Natural killer cell (primary cell): ENCODE measurements at places on chromosomes 3 and 15. TPM values are rescaled to one million over a fixed set of nuclear protein-coding genes. Genes with fewer than 3 reads are reported as not detected.

DNA sequence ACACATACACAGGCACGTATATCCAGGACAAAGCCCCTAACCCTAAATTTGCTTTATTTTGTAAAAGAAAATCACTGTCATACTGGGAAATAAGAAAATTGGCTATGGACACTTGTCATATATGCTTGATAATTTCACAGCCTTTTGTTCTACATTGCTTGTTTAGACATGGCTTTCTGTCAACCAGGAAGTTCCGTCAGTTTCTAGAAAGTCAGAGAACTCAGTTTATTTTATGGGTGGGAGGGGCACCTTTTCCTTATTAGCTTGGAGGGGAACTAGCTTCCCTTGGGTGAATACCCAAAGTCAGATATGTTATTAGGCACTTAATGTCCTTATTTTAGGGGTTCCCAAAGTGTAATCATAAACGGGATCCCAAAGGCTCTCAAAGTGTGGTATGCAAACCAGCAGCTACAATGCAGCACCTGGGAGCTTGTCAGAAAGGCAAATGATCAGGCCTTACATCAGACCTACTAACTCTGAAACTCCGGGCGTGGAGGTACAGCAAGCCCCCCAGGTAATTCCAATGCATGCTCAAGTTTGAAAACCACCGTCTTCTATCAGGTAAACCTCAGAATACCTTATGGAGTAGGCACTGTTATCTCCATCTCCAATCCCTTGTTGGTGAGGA is 50.1 kb downstream of the CADPS start:
- no peaks in the 10 kb centered on the region for H3K4me1 ChIP-seq
- no peak for DNase-seq
- no peak overlapping the region for H3K27ac ChIP-seq
- H3K4me3 ChIP-seq: no peak overlapping the region

- no peak for DNase-seq
- no peak overlapping the region for H3K4me3 ChIP-seq
- no peaks in the 10 kb centered on the region for H3K36me3 ChIP-seq
- H3K4me1 ChIP-seq: peaks cover 4% of the 10 kb centered on the region
- H3K27me3 ChIP-seq: no peaks in the 10 kb centered on the region
- peak overlapping the region; percentile 36 for H3K27ac ChIP-seq
Measured at GRCh38 chr3:115186351-115187148, 39.5 kb upstream of the ZBTB20 start.

DNA sequence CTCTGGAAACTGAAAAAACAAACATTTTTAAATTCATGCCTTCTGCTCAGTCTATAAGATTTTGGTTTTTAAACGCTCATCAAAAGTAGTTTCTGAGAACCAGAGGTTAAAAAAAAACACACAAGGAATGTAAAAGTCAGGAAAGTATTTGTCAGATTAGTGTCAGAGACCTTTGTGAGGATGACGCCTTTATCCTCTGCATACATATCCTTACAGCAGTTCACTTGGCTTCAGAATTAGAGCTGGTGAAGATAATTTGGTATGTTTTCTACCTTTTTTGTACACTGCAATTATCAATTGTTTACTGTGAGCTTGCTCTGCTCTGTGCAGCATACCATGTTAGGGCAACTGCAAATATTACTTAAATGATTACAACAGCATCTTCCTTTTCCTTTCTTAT is 8.3 kb downstream of the PRTG start:
- no peaks in the 10 kb centered on the region for H3K4me1 ChIP-seq
- no peaks in the 10 kb centered on the region for H3K36me3 ChIP-seq
- DNase-seq: no peak
- peaks cover 11% of the 10 kb centered on the region for H3K27me3 ChIP-seq

DNA sequence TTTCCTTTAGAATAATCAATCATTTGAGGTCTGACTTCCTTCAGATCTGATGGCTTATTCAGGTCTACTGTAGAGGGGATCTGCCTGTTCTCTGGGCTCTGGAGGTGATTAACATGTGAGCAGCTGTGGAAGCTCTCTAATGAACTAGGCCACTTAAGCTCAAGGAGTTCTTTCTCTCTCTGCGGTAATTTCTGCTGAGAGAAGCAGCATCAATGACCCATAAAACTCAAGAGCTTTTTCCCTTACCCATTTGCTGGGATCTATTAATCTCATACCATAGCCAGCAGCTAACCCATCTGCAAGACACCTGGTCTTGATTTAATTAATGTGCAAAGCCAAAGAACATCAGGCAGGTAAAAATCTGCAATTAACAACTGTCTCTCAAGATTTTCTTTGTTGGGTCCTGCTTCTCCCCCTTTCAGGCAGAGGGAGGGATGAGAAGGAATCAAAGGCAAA is 73.2 kb upstream of the DLG1 start:
- H3K27me3 ChIP-seq: no peaks in the 10 kb centered on the region
- H3K36me3 ChIP-seq: no peaks in the 10 kb centered on the region
- DNase-seq: no peak
- no peaks in the 10 kb centered on the region for H3K4me1 ChIP-seq

- no peaks in the 10 kb centered on the region for H3K4me1 ChIP-seq
- no peak for DNase-seq
- no peak overlapping the region for H3K4me3 ChIP-seq
- H3K27me3 ChIP-seq: no peaks in the 10 kb centered on the region
- no peaks in the 10 kb centered on the region for H3K36me3 ChIP-seq
- no peak overlapping the region for H3K27ac ChIP-seq
Measured at GRCh38 chr3:9216736-9217135, 32.7 kb downstream of the SRGAP3 start.

DNA sequence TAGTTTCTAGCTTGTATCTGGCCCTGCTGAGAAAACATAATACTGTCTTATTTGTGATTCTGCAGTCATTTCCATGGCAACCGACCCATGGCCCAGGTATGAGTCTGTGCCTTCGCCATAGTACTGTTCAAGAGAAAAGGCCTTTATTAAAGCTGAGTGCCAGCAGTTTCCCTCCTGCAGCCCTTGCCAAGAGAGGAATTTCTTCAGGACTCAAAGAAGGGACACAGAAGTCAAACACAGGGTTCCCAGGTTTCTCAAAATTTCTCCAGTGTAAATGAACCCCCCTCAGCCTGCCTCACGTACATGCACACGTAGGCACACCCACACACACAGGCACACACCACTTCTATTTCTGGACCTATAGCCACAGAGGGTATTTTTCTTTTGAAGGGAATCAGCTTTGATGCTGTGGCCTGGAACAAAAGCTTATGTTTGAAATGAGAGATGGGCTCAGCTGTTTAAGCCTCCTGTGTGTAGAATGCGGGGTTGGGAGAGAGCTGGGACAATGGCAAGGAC is 269.2 kb downstream of the PDCD6IP start:
- DNase-seq: no peak
- H3K4me3 ChIP-seq: no peak overlapping the region
- H3K27ac ChIP-seq: no peak overlapping the region
- H3K36me3 ChIP-seq: no peaks in the 10 kb centered on the region
- peaks cover 12% of the 10 kb centered on the region for H3K4me1 ChIP-seq

GRCh38 chr15:43998607-43999006 is 171.8 kb downstream of the WDR76 start:
- H3K4me3 ChIP-seq: no peak overlapping the region
- H3K27ac ChIP-seq: no peak overlapping the region
- DNase-seq: no peak
- H3K27me3 ChIP-seq: no peaks in the 10 kb centered on the region

DNA sequence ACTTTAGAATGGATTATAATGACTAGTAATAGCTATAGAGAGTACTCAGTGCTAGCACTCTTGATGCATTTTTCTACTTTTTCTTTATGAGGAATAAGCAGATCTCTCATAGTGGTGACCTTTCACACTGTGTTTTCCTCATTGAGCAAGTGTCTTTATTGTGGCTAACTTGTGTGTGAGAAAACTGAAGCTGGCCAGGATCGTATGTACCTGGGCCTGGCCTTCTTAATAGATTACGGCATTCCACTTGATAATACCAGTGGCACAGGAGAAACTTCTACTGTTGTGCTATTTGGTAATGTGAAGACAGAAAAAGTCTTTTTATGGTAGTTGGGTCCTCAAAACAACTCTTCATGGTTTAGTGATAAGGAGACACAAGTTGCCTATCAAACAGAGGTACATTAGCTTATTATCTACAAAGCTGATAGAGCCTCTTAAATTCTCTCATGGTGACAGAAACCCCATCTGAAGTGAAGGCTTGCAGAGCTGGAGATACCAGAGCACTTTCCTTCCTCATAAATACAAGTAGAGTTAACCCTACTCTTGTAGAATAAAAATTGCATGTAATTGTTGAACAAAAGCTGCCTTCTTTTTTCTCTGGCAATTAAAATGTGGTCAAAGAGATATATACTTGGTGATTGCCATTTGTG is 64.6 kb downstream of the LYSMD4 start:
- H3K4me3 ChIP-seq: no peak overlapping the region
- H3K27ac ChIP-seq: no peak overlapping the region
- H3K36me3 ChIP-seq: peaks cover 5% of the 10 kb centered on the region
- H3K27me3 ChIP-seq: no peaks in the 10 kb centered on the region

DNA sequence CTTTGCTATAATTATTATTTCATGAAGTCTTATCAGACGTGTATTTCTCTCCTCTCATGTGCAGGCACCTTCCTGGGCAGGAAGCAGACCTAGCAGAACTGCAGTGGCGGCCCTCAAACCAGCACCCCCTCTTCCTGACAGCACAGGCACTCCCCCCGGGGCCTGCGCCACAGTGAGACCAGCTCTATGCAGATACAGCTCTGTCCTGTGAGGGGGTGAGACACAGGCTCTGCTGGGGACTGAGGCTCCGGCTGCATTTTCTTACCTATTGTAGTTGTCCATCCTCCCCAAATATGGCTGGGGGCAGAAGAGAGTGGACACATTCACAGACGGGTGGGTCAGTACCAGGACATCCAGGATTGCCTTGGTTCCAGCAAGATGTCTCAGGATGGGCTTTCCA is 5.0 kb downstream of the CISH start:
- no peaks in the 10 kb centered on the region for H3K27me3 ChIP-seq
- peak overlapping the region; percentile 17 for H3K4me3 ChIP-seq
- H3K4me1 ChIP-seq: peaks cover 99% of the 10 kb centered on the region
- peak overlapping the region; percentile 19 for H3K27ac ChIP-seq
- peaks cover 53% of the 10 kb centered on the region for H3K36me3 ChIP-seq
- DNase-seq: peak; percentile 63

DNA sequence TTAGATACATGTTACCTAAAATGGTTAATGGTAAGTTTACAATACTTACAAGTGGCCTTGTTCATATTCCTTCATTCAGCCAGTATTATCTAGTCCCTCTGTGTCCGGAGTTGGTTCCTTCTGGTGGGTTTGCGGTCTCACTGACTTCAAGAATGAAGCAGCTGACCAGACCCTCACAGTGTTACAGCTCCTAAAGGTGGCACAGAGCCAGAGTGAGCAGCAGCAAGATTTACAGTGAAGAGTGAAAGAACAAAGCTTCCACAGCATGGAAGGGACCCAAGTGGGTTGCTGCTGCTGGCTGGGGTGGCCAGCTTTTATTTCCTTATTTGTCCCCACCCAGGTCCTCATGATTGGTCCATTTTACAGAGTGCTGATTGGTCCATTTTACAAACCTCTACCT is 916.8 kb downstream of the MCTP2 start:
- no peaks in the 10 kb centered on the region for H3K36me3 ChIP-seq
- DNase-seq: no peak
- H3K4me1 ChIP-seq: no peaks in the 10 kb centered on the region
- H3K4me3 ChIP-seq: no peak overlapping the region
- no peaks in the 10 kb centered on the region for H3K27me3 ChIP-seq

DNA sequence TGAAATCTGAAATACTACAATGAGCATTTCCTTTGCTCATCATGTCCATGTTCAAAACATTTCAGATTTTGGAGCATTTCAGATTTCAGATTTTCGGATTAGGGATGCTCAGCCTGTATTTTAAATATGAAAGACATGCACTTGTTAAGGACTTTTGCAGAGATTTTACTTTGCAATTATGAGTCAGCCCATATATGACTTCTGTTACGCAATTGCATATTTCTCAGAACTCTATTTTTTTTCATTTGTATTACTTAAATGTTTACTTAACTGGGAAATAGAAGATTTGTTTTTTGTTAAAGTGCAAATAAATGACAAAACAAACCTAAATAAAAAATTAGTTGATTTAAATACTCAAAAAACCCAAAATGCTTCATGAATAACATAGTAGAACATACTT is 376.2 kb downstream of the ZBTB20 start:
- H3K4me3 ChIP-seq: no peak overlapping the region
- H3K36me3 ChIP-seq: no peaks in the 10 kb centered on the region
- H3K4me1 ChIP-seq: no peaks in the 10 kb centered on the region
- H3K27me3 ChIP-seq: no peaks in the 10 kb centered on the region
- H3K27ac ChIP-seq: no peak overlapping the region
- DNase-seq: no peak

GRCh38 chr3:130516645-130517512 is at the start of gene COL6A6:
TSS of gene COL6A6 (plus strand) at chr3:130517177. CDS start at chr3:130560365, 43,188 bp downstream.
- peaks cover 17% of the 10 kb centered on the region for H3K27me3 ChIP-seq
- no peak within 1 kb of the TSS for H3K27ac ChIP-seq
- H3K4me3 ChIP-seq: no peak within 1 kb of the TSS
- no peaks in the 10 kb centered on the region for H3K4me1 ChIP-seq
- no peaks in the 10 kb centered on the region for H3K36me3 ChIP-seq
- DNase-seq: no peak

DNA sequence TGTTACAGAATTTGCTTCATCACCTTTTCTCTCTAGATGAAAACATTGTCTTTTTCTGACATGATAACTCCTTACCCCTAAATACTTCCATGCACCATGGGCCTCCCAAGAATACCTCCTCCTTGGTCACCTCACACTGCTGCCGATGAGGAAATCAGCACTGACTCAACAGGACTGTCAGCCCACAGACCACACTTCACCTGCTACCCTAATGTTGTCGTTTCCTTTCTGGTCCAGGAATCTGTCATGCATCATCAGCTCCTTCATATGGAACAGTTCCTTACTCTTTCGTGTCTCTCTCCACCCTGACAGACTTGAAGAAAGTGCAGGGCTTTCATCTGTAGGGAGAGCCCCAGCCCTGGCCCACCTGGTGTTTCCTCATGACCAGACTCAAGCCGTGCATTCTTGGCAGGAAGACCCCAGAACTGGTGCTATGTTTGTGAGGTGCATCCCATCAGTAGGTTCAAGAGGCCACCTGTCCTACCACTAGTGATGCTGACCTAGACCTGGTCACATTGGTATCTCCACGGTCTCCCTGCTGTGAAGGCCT is 41.1 kb upstream of the PLXNA1 start:
- DNase-seq: no peak
- no peak overlapping the region for H3K27ac ChIP-seq
- H3K27me3 ChIP-seq: no peaks in the 10 kb centered on the region
- H3K4me1 ChIP-seq: no peaks in the 10 kb centered on the region
- no peaks in the 10 kb centered on the region for H3K36me3 ChIP-seq

TP63 gene
- not detected for total RNA-seq

STRA6 gene
- total RNA-seq: not detected

CCR3 gene
- total RNA-seq: 36.7 TPM

CPN2 gene
- not detected for total RNA-seq

SHF gene
- total RNA-seq: 0.94 TPM
